ENCODE measurements at places on chromosomes 7 and 10. TPM values are rescaled to one million over a fixed set of nuclear protein-coding genes. Genes with fewer than 3 reads are reported as not detected.

LRGUK gene
- 0.17 TPM for total RNA-seq

SRRM3 gene
- total RNA-seq: not detected

ADCY1 gene
- total RNA-seq: 1.5 TPM

CPEB3 gene
- 2.2 TPM for total RNA-seq

RPEL1 gene
- total RNA-seq: not detected

SORBS1 gene
- total RNA-seq: 0.74 TPM

KCND2 gene
- total RNA-seq: not detected

DNA sequence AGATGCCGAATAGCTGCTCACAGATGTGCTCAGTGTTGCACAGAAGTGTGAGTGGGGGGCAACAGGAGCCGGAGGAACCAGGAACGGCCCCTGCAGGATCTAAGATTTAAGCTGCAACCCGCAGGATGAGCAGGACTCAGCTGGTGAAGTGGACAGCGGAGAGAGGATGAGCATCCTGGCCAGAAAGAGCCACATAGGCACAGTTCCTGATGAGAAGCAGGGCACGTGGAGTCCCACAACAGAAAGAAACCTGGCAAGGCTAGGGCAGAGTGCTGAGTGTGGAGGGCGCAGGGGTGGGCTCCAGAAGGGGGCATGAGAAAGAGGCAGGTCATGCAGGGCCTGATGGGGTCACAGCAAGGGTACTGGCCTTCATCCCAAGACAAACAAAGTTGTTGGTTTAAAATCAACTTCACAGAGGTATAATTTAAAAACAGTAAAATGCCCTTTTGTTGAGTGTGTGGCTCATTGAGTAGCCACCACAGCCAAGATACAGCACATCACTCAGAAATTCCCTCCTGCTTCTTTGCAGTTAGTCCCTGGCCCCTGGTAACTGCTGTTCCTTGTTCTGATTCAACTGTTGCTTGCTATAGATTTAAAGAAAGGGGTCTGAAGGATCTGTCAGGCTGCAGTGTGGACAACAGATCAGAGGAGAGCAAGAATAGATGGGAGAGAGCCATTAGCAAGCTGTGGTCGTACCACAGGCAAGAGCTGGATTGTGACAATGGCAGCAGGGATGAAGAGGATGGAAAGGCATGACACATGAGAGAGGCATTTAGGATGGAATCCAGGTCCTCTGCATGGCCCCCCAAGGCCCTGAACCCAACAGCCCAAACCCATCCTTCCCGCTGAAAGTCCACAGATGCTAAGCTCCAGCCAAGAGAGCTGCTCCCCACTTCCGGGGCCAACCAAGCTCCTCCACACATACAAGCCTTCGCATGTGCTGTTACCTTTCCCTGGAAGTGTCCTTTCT lies 53.1 kb upstream of the OSBPL3 start:
- H3K4me3 ChIP-seq: no peak overlapping the region
- peaks cover 34% of the 10 kb centered on the region for H3K4me1 ChIP-seq
- H3K36me3 ChIP-seq: peaks cover 7% of the 10 kb centered on the region
- H3K27ac ChIP-seq: no peak overlapping the region
- H3K27me3 ChIP-seq: no peaks in the 10 kb centered on the region

- no peak overlapping the region for H3K27ac ChIP-seq
- peaks cover 58% of the 10 kb centered on the region for H3K36me3 ChIP-seq
- no peaks in the 10 kb centered on the region for H3K4me1 ChIP-seq
- no peak overlapping the region for H3K4me3 ChIP-seq
- no peaks in the 10 kb centered on the region for H3K27me3 ChIP-seq
Measured at GRCh38 chr7:37142958-37143357, 305.7 kb downstream of the ELMO1 start.

GRCh38 chr7:157496416-157497275 lies 159.8 kb downstream of the DNAJB6 start:
- peaks cover 22% of the 10 kb centered on the region for H3K4me1 ChIP-seq
- H3K27me3 ChIP-seq: peaks cover 23% of the 10 kb centered on the region
- H3K4me3 ChIP-seq: no peak overlapping the region
- peaks cover 23% of the 10 kb centered on the region for H3K36me3 ChIP-seq

GRCh38 chr10:122624546-122624945 lies 64.0 kb downstream of the DMBT1 start:
- H3K27ac ChIP-seq: no peak overlapping the region
- no peaks in the 10 kb centered on the region for H3K4me1 ChIP-seq
- no peak for DNase-seq
- no peak overlapping the region for H3K4me3 ChIP-seq
- no peaks in the 10 kb centered on the region for H3K36me3 ChIP-seq

- no peak overlapping the region for H3K4me3 ChIP-seq
- no peak overlapping the region for H3K27ac ChIP-seq
- no peaks in the 10 kb centered on the region for H3K36me3 ChIP-seq
- DNase-seq: no peak
- no peaks in the 10 kb centered on the region for H3K4me1 ChIP-seq
Measured at GRCh38 chr7:137545059-137545716, 201.7 kb upstream of the PTN start.

DNA sequence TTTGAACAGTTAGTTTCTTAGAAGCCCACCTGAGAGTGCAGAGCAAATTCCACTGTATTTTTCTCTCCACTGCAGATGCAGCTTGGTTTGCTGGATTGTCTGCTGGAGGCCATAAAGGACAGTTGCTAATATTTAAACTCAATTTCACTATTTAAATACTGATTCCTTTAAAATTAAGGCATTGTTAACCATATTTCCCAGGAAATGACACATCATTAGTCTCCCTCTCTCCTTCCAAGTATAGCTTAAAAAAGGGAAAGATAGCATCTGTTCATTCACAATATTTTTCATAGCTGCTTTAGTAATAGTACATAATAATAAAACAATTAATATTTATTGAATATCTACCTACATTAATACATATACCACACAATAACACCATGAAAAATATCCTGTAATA lies 252.9 kb downstream of the HGF start:
- DNase-seq: no peak
- no peak overlapping the region for H3K4me3 ChIP-seq
- H3K36me3 ChIP-seq: no peaks in the 10 kb centered on the region
- H3K27ac ChIP-seq: no peak overlapping the region

DNA sequence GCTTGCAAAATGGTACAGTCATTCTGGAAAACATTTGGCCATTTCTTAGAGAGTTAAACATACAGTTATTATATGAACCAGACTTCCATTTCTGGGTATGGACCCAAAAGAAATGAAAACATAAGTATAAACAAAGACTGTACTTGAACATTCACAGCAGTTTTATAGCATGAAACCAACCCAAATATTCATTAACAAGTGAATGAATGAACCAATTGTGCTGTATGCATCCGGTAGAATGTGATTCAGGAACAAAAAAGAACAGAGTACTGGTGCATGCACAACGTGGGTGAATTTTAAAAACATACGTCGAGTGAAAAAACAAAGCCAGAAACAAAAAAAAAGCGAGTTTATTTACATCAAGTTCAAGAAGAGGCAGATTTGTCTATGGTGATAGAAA lies 1085.8 kb upstream of the AUTS2 start:
- H3K4me3 ChIP-seq: no peak overlapping the region
- no peaks in the 10 kb centered on the region for H3K36me3 ChIP-seq
- DNase-seq: no peak
- no peak overlapping the region for H3K27ac ChIP-seq

GRCh38 chr10:49690698-49691356 lies 11.4 kb downstream of the C10orf53 start:
- H3K4me1 ChIP-seq: no peaks in the 10 kb centered on the region
- H3K27ac ChIP-seq: no peak overlapping the region
- no peaks in the 10 kb centered on the region for H3K36me3 ChIP-seq
- peaks cover 61% of the 10 kb centered on the region for H3K27me3 ChIP-seq
- H3K4me3 ChIP-seq: no peak overlapping the region
- DNase-seq: no peak

DNA sequence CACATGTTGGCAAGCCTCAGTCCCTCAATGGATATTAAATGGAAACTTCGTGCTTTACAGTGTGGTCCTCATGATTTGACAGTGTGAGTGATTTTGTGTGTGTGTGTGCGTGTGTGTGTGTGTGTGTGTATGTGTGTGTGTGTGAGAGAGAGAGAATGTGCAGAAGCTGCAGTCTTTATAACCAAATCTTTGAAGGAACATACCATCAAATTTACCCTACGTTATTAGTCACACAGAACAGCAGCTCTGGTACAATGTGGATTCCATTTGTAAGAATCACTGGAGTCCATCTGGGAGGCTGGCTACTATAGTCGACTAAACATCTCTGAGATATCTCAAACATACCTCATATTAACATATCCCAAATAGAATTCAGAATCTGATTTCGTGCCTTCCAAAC lies 928.0 kb upstream of the POT1 start:
- no peaks in the 10 kb centered on the region for H3K36me3 ChIP-seq
- H3K27me3 ChIP-seq: no peaks in the 10 kb centered on the region
- H3K4me3 ChIP-seq: no peak overlapping the region
- no peak for DNase-seq
- H3K27ac ChIP-seq: no peak overlapping the region
- no peaks in the 10 kb centered on the region for H3K4me1 ChIP-seq

DNA sequence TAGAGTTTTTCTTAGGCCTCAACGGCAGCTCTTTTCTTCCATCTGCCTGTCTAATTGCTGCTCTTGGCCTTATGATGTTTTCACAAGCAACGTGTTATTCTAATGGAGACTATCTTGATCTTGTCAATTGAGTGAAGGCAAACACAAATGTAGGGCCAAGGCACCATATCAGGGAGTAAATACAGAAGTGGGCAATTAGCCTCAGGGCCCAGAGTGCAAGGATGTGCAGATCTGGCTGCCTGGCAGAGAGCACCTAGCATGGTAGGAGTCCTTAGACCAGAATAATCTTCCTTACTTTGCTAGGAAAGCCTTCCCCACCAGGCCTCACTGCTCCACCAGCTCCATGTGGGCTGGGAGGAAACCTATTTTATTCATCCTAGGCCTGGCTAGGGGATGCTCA lies 590.9 kb downstream of the LRMDA start:
- H3K4me1 ChIP-seq: no peaks in the 10 kb centered on the region
- H3K27me3 ChIP-seq: no peaks in the 10 kb centered on the region
- H3K4me3 ChIP-seq: no peak overlapping the region
- H3K36me3 ChIP-seq: no peaks in the 10 kb centered on the region
- DNase-seq: no peak

DNA sequence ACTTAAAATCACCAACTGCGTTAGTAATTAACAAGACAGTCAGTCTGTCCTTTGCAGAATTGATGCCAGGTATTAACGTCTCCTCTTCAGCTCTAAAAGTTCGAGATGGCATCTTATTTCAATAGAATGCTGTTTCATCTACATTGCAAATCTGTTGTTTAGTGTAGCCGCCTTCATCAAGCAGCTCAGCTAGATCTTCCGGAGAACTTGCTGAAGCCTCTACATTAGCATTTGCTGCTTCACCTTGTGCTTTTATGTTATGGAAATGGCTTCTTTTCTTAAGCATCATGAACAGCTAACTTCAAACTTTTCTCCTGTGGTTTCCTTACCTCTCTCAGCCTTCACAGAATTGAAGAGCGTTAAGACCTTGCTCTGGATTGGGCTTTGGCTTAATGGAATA lies 95.5 kb upstream of the FAM20C start:
- H3K27me3 ChIP-seq: peaks cover 14% of the 10 kb centered on the region
- H3K36me3 ChIP-seq: no peaks in the 10 kb centered on the region
- H3K4me1 ChIP-seq: no peaks in the 10 kb centered on the region
- H3K27ac ChIP-seq: no peak overlapping the region

DNA sequence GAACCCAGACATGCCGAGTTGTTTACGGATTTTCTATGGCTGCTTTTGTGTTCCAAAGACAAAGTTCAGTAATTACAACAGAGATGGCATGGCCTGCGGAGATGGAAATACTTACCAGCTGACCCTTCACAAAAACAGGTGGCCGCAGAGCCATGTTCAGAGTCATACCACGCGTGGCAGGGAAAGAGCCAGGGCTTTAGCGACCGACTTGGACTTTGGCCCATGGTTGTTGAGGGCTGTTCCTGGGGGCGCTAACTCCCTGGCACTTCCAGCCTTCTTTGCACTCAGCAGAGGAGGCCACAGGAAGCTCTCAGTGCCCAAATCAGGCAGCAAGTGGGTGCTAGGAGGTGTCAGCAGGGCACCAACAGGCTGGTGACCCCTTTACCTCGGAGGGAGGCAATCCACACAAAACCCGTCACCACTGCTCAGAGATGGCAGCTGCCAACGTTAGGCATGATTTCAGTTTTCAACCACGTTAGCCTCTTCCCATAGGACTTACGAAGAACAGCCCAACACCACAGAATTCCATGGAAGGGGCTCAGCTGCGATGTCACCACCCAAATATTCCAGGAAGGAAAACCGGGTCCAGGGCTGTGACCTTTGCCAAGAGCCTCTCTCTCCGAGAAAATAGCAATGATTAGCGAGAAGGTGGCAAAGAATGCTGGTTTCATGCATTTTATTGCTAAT lies 21.4 kb upstream of the CNPY1 start:
- H3K4me1 ChIP-seq: no peaks in the 10 kb centered on the region
- no peaks in the 10 kb centered on the region for H3K36me3 ChIP-seq
- DNase-seq: no peak
- no peak overlapping the region for H3K4me3 ChIP-seq
- H3K27me3 ChIP-seq: no peaks in the 10 kb centered on the region
- H3K27ac ChIP-seq: no peak overlapping the region

GRCh38 chr10:116913695-116914094 lies 64.4 kb downstream of the ENO4 start:
- no peak for DNase-seq
- no peak overlapping the region for H3K27ac ChIP-seq
- H3K4me3 ChIP-seq: no peak overlapping the region
- H3K4me1 ChIP-seq: no peaks in the 10 kb centered on the region

DNA sequence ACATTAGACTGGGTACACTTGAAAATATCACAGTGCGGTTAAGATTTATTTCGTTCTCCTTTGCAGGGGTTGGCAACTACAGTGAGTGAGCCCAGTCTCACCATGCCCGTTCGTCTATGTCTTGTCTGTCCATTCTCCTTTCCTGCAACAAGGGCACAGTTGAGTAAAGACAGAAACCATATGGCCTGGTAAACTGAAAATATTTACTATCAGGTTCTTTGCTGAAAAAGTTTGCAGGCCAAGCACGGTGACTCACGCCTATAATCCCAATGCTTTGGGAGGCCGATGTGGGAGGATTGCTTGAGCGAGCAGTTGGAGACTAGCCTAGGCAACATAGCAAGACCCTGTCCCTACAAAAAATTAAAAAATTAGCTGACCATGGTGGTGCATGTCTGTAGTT lies 11.4 kb upstream of the KCTD7 start:
- H3K36me3 ChIP-seq: no peaks in the 10 kb centered on the region
- H3K27ac ChIP-seq: no peak overlapping the region
- no peak overlapping the region for H3K4me3 ChIP-seq
- no peaks in the 10 kb centered on the region for H3K27me3 ChIP-seq
- no peaks in the 10 kb centered on the region for H3K4me1 ChIP-seq

DNA sequence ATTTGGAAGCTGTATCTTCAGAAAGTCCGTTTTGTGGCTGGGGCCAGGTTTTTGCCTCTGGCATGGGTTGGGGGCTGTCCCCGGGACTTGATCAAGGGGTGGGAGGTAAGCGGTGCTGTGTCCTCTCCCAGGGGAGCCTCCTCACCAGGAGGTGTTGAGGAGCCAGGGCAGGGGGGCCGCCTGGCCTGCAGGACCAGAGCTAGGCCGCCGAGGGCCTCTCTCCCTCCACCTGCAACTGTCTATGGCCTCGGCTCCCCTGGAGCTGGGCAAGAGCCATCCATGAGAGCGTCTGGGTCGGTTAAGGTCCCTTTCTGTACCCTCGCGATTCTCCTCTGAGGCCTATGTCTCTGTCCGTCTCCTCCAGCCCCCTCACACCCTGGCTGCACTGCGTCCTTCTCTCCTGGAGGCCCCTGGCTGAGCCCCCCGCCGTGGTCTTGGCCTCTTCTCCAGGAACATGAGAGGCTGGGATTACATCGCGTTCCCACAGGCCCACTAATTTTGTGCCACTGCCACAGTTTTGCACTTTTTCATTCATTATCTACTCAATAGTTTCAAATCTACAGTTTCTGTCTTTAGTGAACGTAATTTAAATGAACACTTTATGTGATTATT lies 20.6 kb downstream of the CALML5 start:
- no peak overlapping the region for H3K4me3 ChIP-seq
- H3K36me3 ChIP-seq: no peaks in the 10 kb centered on the region
- H3K4me1 ChIP-seq: no peaks in the 10 kb centered on the region
- H3K27ac ChIP-seq: no peak overlapping the region
- H3K27me3 ChIP-seq: peaks cover 2% of the 10 kb centered on the region

All from activated CD4-positive, alpha-beta T cell treated with anti-CD3 and anti-CD28 coated beads, Interleukin-2, amount 10 ng/mL, durations not matched to agents 7 days and 5 days (primary cell).